WERI-Rb-1 (cell line): ENCODE measurements at places on chromosomes 1 and 21.

- no peak for DNase-seq
These were observed 6.4 kb downstream of the SELENON start for GRCh38 chr1:25806418-25806817.

- DNase-seq, result no peak
These were observed 55.2 kb upstream of the PALMD start for GRCh38 chr1:99590578-99591209.

DNA sequence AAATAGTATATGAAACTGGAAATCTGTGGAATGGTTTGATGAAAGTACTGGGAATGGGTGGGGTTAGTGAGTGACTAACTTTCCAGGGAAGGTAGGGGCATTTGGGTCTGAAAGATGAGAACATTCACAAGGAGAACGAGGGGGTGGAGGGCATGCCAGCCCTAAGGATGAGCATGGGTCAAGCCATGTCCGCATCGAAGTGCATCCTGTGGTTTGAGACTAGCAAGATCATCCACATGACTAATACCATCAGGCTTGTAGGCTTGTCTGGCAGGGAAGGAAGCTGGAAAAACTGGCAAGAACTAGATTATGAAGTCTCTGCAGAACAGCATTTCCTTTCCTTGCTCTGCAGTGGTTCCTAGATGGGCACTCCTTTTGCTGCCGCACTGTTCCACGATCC, 70.4 kb upstream of the UBE2U start:
- DNase-seq, result no peak

GRCh38 chr1:207025146-207025880, 7.2 kb downstream of the C1orf116 start:
- DNase-seq, result no peak

GRCh38 chr1:71944006-71944405, 338.3 kb downstream of the NEGR1 start:
- DNase-seq, result no peak

GRCh38 chr1:70358921-70359564, 4.5 kb upstream of the ANKRD13C start:
- no peak for DNase-seq

DNA sequence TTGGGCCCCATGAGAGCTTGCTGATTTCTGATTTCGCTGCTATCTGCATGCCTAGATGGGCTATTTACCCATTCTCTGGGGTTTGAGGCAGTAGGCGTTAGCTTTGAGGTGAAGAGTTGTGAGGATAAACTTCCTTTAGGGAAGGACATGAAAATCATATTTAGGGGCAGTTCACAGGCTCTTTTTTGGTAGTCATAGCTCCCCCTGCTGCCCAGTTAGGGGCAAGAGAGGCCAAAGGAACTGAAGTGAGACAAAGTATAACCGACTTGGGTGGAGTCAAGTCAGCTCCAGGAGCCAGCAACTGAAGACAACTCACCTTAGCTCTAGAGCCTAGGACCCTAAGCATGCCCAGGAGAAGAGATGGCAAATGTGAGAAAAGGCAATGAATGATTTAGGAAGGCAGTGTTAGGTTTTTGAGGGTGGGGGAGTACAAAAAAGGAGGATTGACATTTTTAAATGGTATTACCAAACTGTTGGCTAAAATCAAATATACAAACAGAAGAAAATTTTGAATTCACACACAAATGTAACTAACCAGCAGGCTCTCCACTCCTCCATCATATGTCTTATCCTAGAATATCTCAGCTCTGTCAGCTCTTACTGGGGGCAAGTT, 625.2 kb downstream of the LMO4 start:
- peak; percentile 72 for DNase-seq

DNA sequence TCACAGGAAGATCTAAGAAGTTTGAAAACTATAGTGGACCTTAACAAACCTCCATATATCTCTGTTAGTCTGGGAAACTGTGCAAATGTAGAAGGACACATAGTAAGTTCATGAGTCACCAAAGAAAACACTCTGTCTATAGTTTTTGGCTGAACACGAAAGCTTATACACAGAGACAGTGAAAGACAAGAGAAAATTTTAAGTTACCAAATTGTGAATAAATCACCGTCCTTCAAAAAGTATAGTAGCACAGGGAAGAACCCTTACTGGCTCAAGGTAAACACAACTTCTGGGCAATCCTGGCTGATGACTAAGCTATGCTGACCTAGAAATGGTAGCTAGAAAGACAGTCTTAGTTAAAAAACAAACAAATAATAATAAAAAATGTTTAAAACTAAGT, 1057.9 kb downstream of the AMY1C start:
- DNase-seq, result no peak

DNA sequence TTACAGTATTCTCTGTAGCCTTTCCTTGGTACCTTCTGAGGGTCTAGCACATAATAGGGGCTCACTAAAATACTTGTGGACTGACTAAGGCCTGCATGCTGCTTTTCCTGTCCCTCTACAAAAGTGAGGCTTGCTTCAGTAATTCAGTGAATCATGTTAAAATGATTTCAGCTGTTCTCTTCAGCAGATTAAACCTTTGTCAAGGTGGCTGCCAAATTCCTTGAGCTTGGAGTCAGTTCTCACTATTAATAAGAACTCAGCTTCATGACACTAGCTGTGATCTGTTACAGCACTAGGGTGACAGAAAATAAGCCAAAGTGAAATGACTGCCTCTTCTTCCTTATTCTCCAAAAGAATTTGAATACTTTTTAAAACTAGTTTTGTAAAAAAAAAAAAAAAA, 128.8 kb downstream of the KCNN3 start:
- no peak for DNase-seq

GRCh38 chr1:173400387-173400995, 76.6 kb upstream of the PRDX6 start:
- no peak for DNase-seq

- DNase-seq, result no peak
These were observed 23.4 kb downstream of the ARHGEF19 start for GRCh38 chr1:16189003-16189402.

DNA sequence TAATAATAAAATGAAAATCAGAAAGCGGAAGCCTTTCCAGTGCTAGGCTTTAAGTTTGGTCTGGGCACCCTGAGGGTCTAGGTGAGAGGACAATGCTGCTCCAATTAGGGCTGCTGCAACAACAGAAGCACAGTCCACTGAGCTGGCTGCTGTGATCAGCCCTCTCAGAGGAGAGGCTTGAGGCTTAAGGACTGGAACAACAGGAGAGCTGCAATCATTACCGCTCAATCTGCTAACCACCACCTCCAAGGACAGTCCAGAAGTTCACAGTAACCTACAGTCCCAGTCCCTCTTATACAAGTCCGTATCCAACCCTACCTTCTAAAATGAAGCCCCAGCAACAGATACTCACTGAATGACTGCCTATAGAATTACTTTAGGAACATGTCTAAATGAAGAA, 62.1 kb downstream of the USP24 start:
- DNase-seq, result no peak
